ENCODE measurements at places on chromosomes 3 and 15. TPM values are rescaled to one million over a fixed set of nuclear protein-coding genes. Genes with fewer than 3 reads are reported as not detected.

- no peak for DNase-seq
Measured at GRCh38 chr3:70815817-70816216, 503.4 kb upstream of the MDFIC2 start.

GRCh38 chr3:171347301-171348039 lies 112.7 kb downstream of the TNIK start:
- DNase-seq = no peak

DNA sequence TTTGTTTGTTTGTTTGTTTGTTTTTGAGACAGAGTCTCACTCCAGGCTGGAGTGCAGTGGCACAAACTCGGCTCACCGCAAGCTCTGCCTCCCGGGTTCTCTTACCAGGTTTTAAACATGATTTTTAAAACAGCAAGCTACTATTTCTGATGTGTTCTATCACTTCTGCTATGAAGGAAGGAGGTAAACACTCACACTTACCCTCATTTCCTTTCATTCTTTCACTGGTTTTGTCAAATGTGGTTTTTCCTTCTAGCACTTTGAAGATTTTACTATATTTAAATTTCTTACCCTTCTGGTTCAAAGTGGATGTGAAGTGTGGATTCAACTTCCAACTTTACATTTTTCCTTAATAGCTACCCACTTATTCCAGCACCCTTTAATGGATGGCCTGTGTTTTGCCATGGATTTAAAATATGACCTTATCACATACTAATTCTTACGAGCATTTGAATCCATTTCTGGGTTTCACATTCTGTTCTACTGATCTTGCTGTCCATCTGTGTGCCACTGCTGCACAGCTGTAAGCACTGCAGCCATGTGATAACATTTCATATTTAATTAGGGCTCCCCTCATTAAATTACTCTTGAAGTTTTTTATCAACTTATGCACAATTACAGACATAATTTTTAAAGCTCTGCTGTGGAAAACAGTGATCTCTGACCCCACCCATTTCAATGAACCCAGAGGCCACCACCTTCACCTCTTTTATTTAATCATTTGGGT lies 42.3 kb downstream of the TXNRD3 start:
- DNase-seq = no peak

DNA sequence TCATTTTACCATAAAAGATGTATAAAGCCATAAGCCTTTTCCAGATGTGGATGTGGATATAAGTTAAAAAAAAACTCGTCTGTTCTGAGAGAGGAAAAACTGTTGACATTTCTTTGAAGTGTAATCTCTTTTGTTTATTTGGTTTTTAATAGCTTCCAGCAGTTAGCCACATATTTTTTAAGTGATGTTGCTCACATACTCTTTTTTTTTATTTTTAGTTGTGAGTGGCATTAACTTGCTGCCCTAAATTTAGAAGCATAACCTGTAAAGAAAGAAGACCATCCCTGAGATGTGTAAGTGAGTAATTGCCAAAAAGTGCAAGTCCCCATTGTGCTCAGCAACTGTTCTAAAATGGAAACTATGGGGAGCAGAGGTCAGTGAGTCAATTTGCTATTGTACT lies 415.9 kb upstream of the MDFIC2 start:
- no peak for DNase-seq

GRCh38 chr15:82133251-82133650 lies 87.4 kb upstream of the MEX3B start:
- DNase-seq = no peak

Gene FEZF2
- not detected for total RNA-seq

DNA sequence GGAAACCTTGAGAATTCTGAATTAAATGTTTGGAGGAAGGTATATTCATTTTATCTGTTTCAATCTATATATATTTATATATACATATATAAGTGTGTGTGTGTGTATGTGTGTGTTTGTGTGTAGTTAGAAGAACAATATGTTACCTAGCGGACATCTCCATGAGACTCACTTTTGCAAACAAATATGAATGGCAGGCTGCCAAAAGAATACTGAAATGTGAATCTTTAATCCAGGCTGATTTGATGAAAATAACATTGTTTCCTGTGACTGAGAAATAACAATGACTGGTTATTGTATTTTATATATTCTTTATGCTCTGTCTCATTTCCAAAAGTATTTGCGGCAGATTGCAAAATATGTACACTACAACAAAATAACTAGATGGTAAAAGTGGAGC lies 255.5 kb upstream of the TGFBR2 start:
- no peak for DNase-seq

GRCh38 chr15:51935466-51936104 lies 36.0 kb downstream of the LEO1 start:
- DNase-seq = no peak

Gene GOLGA8S
- 0.26 TPM for total RNA-seq

- DNase-seq = no peak
Measured at GRCh38 chr15:82105451-82106215, 59.8 kb upstream of the MEX3B start.

DNA sequence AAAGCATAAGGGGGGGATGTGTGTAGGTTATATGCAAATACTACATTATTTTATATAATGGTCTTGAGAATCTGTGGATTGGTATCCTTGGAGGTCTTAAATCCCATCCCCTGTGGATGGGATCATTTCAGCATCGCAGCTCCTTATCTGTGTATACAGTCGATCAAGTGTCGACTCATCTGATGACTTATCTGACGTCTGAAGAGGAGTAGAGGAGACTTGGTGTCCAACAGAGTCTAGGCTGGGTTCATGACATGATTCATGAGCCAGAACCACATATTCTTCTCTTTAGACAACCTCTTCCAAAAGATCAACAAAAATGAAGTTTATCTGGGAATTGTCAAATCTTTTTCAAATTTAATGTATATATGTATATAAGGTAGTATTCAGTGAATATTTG lies 220.7 kb downstream of the NR2F2 start:
- no peak for DNase-seq

Gene ASB14
- not detected for total RNA-seq

Gene PLSCR2
- not detected for total RNA-seq

GRCh38 chr3:140113996-140114788 lies 179.2 kb downstream of the CLSTN2 start:
- no peak for DNase-seq

DNA sequence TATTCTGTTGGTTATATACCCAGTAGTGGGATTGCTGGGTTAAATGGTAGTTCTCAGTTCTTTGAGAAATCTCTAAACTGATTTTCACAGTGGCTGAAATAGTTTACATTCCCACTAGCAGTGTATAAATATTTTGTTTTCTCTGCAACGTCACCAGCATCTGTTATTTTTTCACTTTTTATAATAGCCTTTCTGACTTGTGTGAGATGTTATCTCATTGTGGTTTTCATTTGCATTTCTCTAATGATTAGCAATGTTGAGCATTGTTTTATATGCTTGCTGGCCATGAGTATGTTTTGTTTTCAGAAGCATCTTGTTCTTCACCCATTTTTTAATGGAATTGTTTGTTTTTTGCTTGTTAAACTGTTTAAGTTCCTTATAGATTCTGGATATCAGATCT lies 612.7 kb upstream of the SGO1 start:
- no peak for DNase-seq

DNA sequence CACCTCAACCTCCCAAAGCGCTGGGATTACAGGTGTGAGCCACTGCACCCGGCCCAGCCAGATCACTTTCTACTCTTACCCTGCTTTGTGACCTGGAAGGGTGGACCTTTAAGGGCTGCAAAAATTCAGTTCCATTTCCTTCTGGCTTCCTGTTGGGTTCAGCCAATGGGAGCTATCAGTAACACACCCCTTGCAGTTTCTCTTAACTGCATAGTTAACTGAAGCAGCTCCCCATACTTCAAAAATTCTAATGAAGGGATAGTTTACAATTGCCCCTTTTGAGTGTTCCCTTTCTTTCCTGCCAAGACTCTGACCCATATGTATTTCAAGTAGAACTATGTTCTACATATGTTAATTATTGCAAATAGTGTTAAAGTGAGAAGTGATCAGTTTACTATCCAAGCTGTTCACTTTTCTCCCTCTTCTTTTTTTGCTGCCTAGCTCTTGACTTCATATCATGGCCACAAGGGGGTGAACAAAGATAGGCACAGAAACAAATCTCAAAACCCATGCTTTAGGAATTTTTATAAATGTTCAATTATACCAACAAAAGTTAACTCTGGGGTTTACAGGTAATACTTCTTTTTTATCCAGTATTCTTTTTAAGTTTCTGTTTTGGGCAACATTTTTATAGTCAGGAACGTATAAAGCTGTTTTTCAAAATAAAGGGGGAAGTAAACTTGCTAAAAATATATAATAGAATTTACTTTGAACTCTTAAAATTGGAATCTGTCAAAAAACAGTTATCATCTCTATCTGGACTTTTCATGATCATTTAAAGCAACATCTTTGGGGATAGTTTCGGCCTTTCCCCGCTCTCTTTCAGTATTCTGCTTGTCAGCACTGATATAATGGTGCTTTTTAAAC lies 8.1 kb downstream of the PGBD4 start:
- no peak for DNase-seq

Gene RASGRF1
- total RNA-seq = not detected

GRCh38 chr15:67884009-67884408 lies 44.2 kb upstream of the RNU6-1 start:
- DNase-seq = no peak

DNA sequence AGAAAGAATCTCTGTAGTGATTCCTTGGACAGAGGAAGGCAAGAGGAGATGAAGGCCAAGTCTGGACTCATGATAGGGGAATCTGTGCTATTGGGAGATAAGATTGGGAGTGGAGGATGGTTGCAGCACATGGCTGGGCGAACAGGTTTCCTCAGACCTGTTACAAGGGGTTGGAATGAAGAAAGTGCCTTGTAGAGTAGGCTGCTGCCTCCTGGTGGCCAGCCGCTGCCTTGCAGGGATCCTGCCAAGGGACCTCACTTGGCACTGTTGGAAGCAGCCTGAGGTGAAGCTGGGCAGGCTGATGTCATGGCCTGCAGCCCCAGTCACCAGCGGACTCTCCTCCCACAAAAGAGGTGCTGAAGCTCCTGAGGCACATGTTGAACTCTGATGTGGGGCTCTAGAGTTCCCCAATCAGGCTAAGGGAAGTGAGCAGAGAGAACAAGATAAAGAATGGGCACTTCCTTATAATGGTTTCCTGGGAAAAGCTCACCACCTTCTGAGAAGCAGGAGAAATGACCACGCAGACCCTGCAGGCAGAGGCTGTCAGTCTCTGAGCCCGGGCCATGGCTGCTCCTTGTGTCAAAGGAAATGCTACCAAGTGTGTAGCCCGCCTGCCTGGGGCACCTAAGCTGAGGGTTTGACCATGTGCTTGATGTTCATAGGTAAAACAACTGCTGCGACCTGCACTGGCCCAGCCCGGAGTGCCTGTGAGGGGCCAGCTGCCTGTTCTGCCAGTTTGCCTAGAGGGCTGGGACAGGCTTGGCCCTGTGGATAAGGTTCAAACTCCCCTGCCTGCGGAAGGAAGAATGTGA lies 1.6 kb upstream of the TEX264 start:
- peak; percentile 93 for DNase-seq
